ENCODE measurements at places on chromosomes 2 and 18.

DNA sequence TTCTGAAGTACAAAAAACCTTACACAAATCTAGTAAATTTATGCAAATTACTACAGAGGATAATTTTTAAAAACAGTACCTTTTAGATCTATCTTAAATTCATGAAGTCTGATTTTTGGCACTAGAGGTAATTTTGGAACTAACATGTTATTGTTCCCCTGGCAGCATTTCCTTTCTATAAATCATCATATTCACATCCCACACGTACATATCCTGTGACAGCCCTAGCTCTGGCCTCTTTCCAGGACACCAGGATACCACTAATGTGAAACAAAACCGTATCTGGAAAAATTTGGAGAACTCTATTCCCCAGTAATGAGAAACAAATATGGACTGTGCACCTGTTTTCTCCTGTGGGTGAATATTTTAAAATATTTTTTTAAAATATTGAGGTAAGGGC is 14.0 kb upstream of the BIRC6 start:
- DNase-seq, result no peak

DNA sequence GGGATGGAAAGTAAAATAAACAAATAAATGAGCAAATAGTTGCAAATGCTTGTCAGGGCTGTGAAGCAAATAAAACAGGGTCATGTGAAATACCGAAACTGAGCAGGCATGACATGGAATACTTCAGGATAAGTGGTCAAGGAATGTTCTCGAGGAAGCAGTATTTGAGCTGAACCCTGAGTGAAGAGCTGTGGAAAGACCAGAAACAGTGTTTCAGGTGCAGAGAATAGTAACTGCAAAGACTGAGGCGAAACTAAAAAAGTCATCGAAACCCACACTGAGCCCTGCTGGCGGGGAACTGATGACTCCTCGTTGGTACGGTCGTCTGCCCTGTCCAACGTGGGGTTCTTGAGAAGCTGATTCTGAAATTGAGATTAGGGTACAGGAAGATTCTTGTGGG is 27.2 kb upstream of the MYCN start:
- DNase-seq, result no peak

GRCh38 chr2:28296243-28296642 is 96.4 kb upstream of the FOSL2 start:
- no peak for DNase-seq

- DNase-seq, result no peak
Measured at GRCh38 chr2:11577101-11577883, 43.4 kb downstream of the GREB1 start.

DNA sequence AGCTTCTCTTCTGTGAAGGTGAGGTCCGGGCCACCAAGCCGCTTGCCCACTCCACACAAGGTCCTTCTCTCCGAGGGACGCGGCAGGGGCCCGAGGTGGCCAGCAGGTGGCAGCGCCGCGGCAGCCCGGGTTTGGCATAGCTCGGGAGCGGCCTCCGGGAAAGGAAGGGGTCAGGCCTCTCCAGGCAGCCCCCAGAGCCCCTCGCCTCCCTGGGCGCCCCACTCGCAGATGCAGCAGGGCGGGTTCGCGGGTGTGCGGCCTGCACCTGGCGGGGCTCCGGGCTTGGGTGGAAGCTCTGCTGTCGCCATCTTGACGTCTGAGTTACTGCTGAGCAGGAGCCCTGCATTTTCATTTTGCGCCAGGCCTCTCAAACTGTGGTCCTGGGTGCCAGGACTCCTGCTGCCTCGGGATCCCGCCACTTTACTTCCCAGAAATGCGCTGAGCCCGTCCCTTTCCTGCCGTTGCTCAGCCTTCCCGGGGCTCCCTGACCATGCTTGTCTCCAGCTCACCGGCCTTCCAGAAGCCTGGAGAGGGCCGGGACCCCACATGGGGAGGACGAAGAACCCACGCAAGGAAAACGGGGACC is 18.6 kb upstream of the NCL start:
- DNase-seq, result peak; percentile 82

- DNase-seq, result no peak
Measured at GRCh38 chr18:52408800-52409302, 68.9 kb downstream of the DCC start.

DNA sequence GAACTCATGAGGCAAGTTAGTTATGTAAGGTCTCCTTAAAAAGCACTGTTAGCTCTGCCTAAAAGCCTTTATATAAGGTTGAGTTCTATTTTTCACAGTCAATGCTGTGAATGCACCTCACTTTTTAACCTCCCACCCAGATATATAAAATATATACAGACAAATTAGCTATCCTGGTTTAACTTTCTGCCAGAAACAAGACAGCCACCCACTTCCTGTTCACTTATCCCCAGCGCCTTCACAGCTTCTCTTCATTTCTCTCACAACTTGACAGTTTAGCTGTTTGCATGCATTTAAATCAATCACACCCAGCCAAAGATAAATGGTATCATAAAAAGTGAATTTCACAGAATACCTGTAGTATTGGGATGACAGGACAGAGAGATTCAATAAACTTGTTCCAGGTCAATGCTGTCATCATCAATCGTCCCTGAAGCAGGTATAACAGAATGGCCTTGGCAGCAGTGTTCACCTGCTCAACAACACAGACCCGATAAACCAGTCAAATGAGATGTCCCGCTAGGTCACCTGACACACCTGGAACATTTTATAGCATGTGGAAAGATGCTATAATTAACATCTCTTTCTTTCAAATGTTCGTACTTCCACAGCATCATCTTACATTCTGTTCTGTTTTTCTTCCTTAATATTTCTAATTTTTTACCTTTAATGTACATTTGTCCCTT is 55.7 kb downstream of the RTTN start:
- DNase-seq, result no peak

GRCh38 chr2:75025633-75026380 is 67.4 kb downstream of the POLE4 start:
- DNase-seq, result no peak

DNA sequence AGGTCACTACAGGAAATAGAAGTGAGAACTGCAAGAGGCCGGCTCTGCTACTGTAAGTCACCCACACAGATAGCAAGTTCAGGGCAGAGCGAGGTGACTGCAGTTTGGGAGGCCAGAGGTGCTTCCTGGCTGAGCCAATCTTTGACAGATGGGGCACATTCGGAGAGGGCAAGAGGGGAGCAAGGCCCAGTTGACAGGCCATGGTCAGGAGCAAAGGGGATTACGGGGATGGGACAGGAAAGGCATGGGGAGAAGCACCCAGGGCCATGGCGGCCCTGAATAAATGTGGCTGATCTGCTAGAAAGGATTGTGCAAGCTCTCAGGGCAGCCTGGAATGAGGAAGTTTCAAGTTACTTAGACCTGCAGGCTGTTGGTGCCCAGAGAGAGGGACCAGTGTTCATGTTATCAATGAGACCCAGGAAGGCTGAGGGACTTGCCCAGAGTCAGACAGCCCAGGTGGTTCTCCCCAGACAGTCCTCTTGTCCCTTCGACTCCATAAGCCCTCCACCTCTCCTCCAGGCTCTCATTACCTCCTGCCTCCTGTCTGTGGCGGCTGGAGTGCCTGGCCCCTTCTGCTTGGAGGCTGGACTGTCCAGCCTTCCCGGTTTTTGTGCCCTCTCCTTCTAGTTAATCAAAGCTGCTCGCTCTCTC is 123.3 kb downstream of the CTIF start:
- no peak for DNase-seq

- DNase-seq, result no peak
Measured at GRCh38 chr2:181467966-181468707, 11.0 kb downstream of the ITGA4 start.

DNA sequence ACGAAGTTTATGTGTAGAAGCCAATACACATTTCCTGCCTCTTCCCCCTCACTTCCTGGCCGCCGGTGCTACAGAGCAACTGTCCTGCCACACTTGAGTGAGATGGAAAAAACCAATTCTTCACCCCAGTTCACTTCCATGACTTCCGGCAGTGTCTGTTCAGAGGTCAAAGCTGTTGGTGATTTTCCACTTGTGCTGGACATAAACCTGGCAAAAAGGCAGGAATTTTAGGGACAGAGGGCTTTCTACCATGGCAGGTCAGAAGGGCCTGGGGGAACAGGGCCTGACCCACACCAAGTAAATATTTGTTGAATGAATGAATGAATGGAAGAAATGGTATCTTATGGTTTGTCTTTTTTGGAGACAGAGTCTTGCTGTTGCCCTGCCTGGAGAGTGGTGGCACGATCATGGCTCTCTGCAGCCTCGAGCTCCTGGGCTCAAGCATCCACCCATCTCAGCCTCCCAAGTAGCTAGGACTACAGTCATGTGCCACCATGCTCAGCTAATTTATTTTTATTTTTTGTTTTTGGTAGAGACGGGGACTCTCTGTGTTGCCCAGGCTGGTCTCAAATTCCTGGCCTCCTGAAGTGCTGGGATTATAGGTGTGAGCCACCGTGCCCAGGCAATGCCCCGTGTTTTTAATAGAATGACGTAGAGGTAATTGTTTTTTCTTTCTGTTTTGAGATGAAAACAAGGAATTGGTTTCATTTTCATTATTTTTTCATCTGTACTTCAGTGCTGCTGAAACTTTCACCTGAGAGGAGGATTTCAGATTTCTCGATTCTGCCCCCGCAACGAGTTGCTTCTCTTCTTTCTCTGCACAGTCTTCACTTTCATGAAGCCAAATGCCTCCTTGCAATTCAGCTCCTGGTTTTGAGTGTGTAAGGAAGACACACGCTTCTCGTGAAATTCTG is 48.0 kb upstream of the LPIN2 start:
- DNase-seq, result peak; percentile 56

GRCh38 chr2:171404261-171404660 is 29.5 kb downstream of the METTL8 start:
- no peak for DNase-seq

GRCh38 chr2:36343606-36344005 is 12.0 kb upstream of the CRIM1 start:
- no peak for DNase-seq

DNA sequence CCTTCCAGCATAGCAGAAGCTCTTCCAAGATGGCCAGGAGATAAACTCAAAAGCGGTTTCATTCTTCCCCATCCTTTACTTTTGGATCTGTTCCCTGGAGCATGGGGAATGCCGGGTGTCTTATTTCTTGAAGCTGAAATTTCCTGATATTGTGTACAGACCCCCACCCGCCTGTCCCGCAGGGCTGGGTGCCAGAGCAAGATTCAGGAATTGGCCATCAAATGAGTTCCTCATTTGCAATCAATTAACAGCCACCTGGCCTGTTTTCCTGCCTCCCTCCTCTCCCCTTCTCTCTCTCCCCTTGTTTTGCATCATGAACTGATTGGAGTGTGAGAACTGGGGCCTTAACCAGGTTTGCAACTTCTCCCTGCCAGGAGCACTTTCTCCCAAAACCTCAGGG is 202.1 kb downstream of the SH3RF3 start:
- no peak for DNase-seq

- no peak for DNase-seq
Measured at GRCh38 chr2:144404586-144405314, 115.2 kb downstream of the ZEB2 start.

DNA sequence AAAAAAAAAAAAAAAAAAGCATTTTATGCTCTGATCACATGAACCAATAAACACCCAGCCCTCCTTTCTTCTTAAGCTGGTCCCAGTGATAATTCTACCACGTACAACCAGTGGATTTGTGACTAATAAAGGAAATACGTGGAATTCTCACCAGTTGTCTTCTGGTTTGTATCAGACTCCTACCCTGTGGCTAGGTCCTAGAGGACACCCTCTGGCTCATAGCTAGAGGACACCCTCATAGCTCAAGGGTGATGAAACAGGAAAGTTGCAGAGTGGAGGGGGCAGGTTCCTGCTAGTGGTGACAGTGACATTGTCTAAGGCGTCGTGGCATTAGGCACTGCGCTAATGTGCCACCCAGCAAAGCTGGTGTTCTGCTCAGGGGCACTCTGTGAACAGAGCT is 167.8 kb downstream of the BCL11A start:
- no peak for DNase-seq

- no peak for DNase-seq
Measured at GRCh38 chr2:138522556-138522955, 21.0 kb downstream of the SPOPL start.

DNA sequence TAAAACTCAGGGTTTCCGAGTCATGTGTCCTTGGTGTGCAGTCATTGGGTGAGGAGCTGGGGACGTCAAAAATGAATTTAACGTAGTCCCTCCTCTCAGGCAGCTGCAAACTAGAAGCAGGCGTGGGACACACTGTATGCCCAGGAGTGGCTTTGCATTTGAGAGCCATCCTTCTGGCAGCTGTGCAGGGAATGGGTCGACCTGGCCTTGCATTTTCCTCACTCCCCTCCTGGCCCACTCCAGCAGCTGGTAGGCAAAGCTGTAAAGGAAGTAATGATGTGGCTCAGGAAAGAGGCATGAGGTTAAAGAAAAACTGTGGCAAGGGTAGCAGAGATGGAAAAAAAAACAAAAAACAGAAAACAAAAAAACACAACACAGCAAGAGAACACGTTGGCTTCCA is 46.5 kb downstream of the RNF144A start:
- no peak for DNase-seq

DNA sequence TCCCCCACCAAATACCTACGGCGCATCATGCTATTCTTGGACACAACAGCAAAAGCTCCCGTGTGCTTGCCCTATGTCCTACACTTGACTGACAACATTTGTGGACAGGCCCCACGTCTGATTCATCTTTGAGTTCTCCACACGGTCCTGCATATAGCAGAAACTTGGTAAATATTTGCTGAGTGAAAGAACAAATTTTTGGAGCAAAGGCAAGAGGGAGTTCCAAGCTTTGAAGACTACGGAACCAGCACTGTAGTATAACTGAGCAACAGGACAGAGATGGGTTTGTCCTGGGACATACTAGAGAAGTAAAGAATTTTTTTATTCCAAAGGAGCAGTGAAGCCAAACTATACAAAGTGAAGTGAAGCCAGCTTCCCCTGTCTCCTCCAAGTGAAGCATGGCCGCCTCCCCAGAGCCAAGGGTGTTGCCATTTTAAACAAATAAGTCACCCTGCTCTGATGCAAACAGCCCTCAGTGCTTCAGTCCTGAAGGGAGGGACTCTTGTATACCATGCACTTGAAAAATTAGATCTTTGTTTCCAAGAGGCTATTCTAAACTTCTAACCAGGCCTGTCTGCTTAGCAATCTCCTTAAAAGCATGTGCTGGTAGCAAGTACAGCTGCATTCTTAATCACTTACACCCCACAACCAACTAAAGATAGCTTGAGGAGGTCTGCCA is 35.9 kb downstream of the SPRED2 start:
- no peak for DNase-seq

- DNase-seq, result no peak
Measured at GRCh38 chr18:74244554-74244953, 47.2 kb downstream of the CYB5A start.

- no peak for DNase-seq
Measured at GRCh38 chr2:119950966-119951365, 61.9 kb upstream of the EPB41L5 start.

DNA sequence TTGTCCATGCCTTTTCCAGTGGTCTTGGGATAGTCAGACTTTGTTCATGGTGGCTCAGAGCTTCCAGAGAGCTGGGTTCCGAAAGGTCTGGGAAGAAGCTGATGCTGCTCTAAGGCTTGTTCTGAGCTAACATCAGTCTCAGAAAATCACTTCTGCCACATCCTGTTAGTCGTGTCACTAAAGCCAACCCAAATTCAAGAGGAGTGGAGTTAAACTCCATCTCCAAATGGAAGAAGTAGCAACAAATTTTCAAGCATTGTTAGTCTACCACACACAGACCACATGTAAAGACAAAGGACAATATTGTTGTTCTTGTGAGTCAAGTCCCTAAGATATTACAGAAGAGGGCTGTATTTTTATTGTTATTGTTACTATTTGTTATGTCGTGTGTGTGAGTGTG is 77.8 kb downstream of the PID1 start:
- DNase-seq, result no peak

- no peak for DNase-seq
Measured at GRCh38 chr2:99662761-99663341, 173.0 kb upstream of the REV1 start.

Measured in activated CD4-positive, alpha-beta T cell treated with anti-CD3 and anti-CD28 coated beads, Interleukin-2, amount 50 U/mL, for 48 hours (primary cell).